ENCODE measurements at places on chromosomes 7 and 10.

DNA sequence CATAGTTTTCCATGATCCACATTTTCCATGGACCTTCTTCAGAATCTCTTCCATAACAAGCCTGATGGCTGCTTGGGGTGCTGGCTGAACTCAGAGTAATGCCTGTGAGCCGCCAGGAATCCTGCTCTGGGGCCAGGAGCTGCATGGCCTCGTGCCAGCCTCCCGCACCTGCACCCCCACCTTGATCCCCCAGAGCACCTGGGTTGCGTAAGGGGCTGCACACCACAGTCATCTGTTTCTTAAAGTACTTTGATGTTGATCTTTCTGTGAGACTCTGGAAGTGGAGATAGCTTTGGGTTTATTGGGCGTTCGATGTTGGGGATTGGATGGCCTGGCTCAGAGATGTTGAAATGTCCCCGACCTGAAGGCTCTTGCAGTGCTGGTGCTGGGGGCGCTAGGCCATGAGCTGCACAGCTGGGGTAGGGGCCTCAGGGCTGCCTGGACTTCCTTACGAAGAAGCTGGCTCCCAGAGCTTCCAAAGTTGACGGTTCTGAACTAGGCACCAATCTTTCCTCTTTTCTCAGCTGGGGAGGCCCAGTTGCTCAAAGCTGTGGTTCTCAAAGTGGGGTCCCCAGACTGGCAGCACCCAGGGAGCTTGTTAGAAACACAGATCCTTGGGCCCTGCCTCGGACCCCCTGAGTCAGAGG lies 534.0 kb downstream of the DNAJB6 start:
- DNase-seq, result no peak

DNA sequence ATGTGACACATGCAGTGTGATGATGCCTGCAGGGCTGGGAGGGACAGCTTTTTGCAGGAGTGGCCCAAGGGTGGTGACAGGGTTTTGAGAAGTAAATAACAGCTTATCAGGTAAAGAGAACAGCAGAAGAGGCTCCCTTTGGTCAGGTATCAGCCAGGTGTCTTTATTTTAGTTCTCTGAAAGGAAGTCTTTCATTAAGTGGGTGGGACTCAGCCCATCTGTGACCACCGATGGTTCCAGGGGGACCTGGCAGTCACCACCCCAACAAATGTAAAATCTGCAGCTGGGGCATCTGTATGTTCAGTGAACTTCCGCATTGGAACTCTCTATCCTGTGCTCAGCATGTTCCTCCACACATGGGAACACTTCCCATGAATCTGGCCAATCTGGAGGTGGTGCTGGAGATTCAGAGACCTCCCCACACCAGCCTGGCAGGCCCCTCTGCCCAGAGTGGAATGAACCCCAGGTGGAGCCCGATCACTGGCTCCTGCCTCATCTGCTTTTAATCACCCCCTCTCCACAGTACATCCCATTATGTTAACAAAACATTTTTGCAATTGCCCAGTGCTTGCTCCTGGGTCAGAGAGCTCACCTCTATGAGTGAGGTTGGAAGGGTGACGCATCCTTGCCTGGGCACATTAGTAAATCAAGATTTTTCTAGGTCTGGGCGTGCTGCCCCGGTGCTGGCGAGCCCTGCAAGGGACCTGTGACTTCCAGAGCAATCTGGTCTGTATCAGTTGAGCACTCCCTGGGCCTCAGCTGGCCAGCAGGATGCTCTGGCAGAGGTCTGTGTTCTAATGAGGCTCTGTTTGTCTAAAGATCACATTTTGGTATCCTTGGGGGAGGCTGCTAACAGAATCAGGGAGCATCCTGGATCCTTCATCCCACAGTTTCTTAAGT lies 140.4 kb upstream of the GDF10 start:
- DNase-seq, result no peak

- DNase-seq, result no peak
Observed at GRCh38 chr10:113753020-113753692, 1.7 kb downstream of the PLEKHS1 start.

DNA sequence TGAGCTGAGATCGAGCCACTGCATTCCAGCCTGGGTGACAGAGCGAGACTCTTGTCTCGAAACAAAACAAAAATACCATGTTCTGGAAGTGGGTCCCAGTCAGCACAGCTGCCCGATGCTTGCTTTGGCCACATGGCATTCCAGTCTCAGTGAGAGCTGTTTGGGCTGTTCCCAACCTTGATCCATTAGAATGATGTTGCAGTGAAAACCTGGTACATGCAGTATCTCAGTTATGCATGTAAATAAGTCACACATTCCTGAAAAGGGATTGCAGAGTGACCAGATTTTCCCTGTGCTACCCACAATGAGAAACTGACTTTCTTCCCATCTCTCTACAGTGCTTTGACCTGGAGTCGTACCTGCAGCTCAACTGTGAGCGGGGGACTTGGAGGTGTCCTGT lies 15.4 kb downstream of the ZMIZ2 start:
- no peak for DNase-seq

DNA sequence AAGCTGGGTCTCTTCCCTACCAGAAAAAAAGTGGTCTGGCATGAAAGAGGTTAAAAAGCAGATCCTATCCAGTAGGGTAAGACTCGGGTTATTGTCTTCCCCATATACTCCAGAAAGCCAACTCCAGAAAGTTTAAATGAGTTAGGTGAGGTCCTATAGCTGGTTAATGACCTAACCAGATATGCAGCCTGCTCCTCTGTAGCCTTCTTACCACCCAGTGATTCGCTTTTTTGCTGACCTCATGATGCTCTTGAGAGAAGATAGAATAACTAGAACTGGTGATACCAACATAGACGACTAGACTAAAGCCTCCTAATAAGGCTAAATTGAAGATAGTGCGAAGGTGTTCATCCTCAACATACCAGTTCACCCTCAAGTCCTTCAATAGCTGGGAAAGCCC lies 675 bp upstream of the GIMAP1 start:
- DNase-seq, result no peak

GRCh38 chr10:59099481-59099880 lies 77.0 kb upstream of the PHYHIPL start:
- no peak for DNase-seq

DNA sequence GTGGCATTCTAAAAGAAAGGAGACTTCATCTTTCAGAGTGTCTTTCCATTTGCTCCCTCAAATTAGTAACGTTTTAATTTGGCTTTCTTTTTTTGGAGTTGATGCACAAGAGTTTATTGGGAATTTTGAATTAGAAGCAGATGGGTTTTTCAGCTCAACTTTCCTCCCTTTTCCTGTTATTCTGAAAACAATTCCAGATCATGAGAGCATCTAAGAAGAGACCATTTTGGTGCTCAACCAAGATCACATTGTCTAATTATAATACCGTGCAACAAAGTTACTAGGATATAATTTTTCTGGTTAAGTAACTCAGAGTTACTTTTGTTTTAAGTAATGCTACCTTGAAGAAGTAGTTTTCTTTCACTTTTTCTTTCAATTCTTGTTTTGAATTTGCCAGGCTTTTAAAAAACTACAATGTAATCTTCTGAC lies 396.6 kb upstream of the KLF6 start:
- no peak for DNase-seq

DNA sequence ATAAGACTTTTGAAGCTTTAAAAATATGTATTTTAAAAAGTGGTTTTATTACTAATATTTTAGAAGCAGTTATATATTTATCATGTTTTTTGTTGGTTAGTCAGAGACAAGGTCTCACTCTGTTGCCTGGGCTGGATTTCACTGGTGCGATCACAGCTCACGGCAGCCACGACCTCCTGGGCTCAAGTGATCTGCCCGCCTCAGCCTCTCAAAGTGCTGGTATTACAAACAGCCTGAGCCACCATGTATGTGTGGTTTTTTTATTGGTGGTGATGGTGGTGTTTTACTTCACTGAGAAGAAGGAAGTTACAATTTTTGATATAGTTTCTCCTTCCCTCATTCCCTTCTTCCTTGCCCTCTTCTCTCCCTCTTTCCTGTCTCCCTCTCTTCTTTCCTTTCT lies 13.4 kb downstream of the NHLRC2 start:
- no peak for DNase-seq

DNA sequence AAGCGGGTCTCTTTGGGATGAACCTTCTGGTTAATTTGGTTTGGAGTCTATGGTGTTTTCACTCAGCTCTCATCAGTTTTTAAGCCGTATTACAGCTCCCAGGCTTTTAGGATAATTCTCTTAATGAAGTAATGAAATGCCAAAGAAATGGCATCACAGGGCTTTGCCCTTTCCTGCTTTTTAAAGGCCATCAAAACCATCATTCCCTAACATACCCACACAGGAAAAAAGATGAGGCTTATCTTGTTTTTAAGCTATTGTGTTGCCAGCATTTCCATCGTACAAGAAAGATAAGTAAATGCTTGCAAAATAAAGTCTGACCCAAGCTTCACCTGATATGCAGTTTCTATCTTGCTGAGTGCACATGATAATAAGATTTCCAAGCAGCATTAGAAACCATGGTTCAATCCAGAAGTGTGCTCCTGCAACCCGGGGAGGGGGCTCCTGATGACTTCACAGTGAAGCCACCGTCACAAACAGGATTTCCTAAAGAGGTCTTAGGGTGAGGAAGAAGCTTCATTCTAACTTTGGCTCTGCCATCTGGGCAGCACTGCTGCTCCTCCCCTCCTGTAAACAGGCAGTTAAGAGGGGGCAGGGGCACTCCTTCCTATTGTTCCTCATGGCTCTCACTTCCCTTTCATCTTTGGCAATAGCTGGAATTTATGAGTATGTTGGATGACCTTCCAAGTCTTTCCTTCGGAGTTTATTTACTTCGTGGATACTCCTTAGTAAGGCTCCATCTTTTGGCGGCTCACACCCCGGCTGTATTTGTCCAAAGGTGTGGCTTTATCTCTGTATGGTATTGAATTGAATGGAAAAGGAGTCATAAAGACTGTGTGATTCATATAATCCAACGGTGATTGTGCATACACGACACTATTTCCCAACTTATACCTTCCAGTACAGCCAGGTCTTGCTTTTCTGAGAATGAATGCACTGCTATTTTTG lies 55.2 kb upstream of the FAM133B start:
- DNase-seq, result peak; percentile 66

- no peak for DNase-seq
Observed at GRCh38 chr10:95543459-95543858, 17.7 kb downstream of the SORBS1 start.

- DNase-seq, result no peak
Observed at GRCh38 chr10:79056361-79056735, 12.4 kb upstream of the ZMIZ1 start.

DNA sequence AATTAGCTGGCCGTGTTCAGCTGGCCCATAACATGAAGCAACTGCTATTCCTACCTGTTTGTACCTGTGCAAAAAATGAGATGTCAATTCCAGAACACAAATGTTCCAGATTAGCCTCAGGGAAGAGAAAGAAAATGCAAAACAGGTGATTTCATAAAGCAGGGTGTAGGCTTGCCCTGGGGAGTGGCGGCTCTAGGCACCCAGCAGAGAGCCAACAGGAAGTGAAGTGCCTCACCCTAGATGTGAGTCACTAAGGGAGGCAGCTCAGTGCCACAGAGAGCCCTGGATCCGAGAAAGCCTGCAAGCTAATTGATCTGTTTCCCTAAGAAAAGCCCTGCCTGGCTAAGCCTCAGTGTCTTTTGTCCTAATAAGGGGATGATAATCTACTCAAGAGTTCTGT lies 240.0 kb downstream of the ARHGAP21 start:
- peak; percentile 88 for DNase-seq

GRCh38 chr10:131806146-131806545 lies 94.7 kb upstream of the PPP2R2D start:
- no peak for DNase-seq

DNA sequence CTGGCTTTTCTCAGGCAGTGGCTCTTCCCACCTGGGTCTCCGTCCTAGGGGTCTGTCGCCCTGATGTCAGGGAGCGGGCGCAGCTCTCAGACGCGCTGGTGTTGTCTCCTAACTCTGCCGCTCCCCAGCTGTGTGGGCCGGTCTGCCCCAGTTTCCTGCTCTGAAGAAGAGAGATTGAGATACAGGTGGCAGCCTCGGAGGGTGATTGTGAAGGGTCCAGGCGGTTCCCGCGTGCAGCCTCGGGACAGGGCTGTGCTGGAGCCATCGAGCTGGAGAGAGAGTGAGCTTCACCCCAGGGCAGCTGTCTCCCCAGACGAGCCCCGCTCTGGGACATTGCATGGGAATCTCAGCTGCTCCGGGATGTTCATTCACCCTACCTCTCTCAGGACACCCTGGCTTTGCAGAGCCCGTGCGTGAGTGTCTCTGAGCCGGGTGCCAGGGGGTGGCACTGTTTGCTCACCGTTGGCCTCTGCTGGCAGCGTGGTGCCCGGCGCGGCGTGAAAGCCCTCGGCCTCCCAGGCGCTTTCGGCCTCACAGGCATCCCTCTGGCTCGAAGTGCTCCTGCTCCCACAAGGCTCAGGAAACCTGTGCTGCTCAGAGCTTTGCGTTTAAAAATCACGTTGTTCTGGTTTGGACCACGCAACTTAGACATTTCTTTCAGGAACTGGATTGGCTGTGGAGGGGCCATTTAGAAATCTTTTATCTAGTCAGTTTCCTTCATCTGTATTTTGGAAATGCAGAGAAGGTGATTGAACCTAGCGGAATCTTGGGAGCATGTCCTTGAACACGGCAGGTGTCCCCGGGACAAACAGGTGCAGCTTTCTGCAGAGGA lies 33.8 kb upstream of the ZFAND2A start:
- DNase-seq, result peak; percentile 76

GRCh38 chr10:107214261-107214660 lies 49.8 kb upstream of the SORCS1 start:
- DNase-seq, result no peak

DNA sequence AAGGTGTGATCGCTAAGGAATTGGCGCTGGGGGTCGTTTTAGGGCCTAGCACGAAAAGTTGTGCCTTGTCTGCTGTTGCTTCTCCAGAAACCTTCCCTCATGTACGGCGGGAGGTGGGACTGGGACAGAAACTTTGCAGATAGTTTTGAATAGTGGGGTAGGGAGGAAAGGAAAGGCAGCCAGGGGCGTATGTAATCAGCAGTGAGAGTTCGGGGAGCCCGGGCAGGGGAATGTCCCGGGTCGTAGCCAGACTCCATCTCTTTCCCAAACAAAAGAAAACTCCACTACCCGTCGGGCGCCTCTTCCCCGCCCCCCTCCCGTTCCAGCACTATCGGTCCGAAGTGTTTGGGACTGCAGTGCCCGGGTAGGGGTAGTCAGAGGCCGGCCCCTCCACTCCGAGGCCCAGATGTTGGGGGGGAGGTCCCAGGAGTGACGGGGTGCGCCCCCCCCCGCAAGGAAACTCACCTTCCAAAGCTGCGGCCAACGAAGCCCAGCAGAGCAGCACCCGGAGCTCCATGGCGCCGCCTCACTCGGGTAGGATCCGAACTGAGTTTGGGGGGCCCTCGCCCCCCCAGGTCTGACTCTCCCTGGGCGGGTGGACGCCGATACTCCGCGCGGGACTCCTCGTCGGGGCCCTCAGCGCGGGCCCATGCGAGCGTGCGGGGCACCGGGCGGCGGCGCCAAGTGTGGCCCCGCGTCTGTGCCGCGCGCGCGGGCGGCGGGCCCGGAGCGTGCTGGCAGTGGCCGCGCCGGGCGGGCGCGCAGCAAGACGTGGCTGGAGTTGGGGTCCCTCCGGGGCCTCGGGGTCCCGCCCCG lies 601 bp downstream of the EPHB4 start:
- no peak for DNase-seq
